Neural crest cell (in vitro differentiated cells): ENCODE measurements at places on chromosomes 13 and 19. TPM values are rescaled to one million over a fixed set of nuclear protein-coding genes. Genes with fewer than 3 reads are reported as not detected.

The FARP1 gene
- total RNA-seq: 138 and 139 TPM in 2 replicates

The ZNF507 gene
- total RNA-seq: 33.8 and 35.4 TPM in 2 replicates

The CEACAM19 gene
- total RNA-seq: 5.0 and 6.1 TPM in 2 replicates

The PLK5 gene
- not detected in 2 replicates for total RNA-seq

- H3K27ac ChIP-seq: no peak overlapping the region
- DNase-seq: no peak
- peaks cover 32% of the 10 kb centered on the region for H3K4me1 ChIP-seq
- H3K4me3 ChIP-seq: peak overlapping the region; percentile 21
- no peaks in the 10 kb centered on the region for H3K36me3 ChIP-seq
These were observed 11.4 kb downstream of the ZIC2 start for GRCh38 chr13:99992949-99993351.

The ICAM5 gene
- total RNA-seq: not detected in 2 replicates

DNA sequence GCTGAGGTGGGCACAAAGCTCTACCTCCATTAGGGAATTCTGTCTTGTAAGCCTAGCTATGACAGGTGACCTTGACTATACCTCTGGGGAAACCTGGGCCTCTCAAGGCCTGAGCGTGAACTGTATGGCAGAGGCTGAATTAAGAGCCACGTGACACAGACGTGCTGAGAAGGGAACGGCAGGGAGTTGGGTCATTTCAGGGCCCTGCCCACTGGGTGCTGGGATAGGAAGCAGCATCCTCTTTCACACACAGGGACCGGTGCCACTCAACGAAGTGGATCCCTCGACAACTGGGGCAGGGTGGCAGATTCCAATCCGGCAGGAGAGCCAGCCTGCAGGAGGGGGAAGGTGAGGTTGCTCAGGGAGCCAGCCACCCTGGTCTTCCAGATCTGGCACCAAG lies 9.2 kb downstream of the ASF1B start:
- H3K27me3 ChIP-seq: no peaks in the 10 kb centered on the region
- no peak for DNase-seq
- no peak overlapping the region for H3K27ac ChIP-seq
- H3K4me1 ChIP-seq: no peaks in the 10 kb centered on the region
- H3K36me3 ChIP-seq: peaks cover 3% of the 10 kb centered on the region
- no peak overlapping the region for H3K4me3 ChIP-seq

- H3K36me3 ChIP-seq: no peaks in the 10 kb centered on the region
- no peaks in the 10 kb centered on the region for H3K27me3 ChIP-seq
- no peak for DNase-seq
These were observed 471.5 kb downstream of the SLITRK5 start for GRCh38 chr13:88142653-88143052.

DNA sequence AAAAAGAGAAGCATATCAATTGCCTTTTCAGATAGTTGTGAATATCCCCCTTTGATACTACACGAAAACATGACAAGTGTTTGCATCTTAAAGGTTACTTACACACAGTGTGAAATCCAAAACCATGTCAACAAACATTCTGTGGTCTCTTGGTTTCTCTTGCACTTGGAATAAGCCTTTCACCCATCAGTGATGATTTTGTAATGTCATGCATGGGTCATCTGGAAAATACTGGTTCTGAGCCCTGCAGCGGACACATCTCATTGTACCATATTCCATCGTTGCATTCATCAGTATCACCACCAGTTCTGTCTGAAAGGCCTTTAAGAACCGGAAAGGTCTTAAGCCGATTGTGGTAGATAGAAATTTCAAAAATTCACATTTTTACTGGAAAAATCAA lies 65.4 kb upstream of the SOX1 start:
- no peaks in the 10 kb centered on the region for H3K27me3 ChIP-seq
- H3K4me1 ChIP-seq: no peaks in the 10 kb centered on the region
- peaks cover 6% of the 10 kb centered on the region for H3K36me3 ChIP-seq
- no peak overlapping the region for H3K4me3 ChIP-seq
- H3K27ac ChIP-seq: no peak overlapping the region

The PALM gene
- 45.1 and 52.1 TPM in 2 replicates for total RNA-seq

The LILRB2 gene
- total RNA-seq: not detected in 2 replicates

- H3K27ac ChIP-seq: no peak overlapping the region
- no peak for DNase-seq
- peaks cover 22% of the 10 kb centered on the region for H3K4me1 ChIP-seq
- H3K27me3 ChIP-seq: no peaks in the 10 kb centered on the region
These were observed 515.5 kb downstream of the MYO16 start for GRCh38 chr13:109144693-109145437.
